Urinary bladder (tissue), 4 donors: ENCODE measurements at places on chromosomes 5 and 9.

GRCh38 chr5:110925398-110925797, 146.1 kb upstream of the TSLP start:
- DNase-seq: no peak

- DNase-seq: no peak
Measured at GRCh38 chr9:114643896-114644295, 13.7 kb downstream of the TEX53 start.

DNA sequence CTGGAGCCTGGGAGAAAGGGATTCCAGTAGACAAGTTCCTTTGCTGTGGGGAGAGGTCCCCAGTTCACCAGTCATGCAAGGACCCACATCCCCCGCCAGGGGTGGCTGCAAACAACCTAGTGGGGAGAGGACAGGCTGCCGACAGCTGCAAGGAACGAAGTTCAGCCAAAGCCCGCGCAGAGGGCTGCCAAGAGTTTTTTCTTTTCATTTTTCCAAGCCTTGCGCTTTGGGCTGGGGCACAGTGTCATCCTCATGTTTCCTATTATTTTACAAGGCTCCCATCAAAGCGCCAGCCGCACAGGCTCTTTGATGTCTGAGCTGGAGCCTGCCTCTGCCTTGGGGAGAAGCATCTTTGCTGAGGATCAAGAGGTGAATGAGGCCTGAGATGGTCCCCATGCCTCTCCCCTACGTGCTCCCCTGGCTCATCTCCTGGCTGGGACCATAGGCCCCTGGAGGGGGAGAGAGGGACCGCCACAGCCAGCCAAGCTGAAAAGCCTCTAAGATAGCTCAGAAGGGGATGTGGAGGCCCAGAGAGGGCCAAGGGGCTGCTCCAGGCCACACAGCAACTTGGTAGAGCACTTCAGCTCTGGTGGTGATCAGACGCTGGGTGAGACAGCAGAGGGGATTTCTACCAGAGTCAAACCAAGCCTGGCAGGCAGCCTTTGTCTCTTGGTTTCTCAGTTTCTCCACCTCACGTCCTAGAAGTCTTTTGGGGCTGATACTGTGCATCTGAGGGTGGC, 50.4 kb upstream of the SYNPO start:
- peak; percentile 71 for DNase-seq

DNA sequence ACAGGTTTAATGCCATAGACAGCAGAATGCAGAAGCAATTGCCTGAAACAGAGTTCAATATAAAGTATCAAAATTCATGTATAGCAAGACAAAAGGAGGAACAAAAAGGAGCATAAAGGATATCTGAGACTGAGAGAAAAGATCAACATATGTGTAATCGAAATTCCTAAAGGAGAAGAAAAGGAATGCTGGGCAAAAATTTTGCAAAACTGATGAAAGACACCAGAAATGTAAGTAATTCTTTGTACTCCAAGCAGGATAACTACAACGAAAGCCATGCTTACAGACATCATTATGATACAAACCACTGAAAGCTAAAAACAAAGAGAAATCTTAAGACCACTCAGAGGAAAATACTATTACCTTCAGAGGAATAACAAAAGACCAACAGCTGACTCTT, 72.8 kb upstream of the MTAP start:
- no peak for DNase-seq

GRCh38 chr5:14741801-14742440, 77.4 kb downstream of the OTULIN start:
- DNase-seq: no peak

DNA sequence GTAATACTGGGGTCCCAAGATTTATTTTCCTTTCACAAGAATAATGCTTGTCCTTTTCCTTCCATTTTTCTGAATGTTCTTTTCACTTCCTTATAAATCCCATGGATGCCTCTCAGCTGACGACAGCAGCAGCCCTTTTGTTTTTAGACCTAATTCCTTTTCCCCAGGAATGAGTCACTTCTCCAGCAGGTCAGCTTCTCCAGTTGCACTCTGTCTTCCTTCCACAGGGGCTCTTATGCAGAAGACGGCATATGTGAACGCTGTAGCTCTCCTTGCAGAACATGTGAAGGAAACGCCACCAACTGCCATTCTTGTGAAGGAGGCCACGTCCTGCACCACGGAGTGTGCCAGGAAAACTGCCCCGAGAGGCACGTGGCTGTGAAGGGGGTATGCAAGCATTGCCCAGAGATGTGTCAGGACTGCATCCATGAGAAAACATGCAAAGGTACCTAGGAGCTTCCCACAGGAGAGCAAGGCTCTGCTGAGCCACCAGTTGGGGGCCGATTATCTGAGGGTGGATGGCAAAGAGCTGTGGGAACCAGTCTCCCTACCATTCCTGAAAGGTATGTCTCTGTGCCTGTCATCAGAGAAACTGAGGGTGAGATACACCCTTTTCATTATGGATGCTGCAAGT, 72.9 kb downstream of the RFK start:
- no peak for DNase-seq

- no peak for DNase-seq
Measured at GRCh38 chr9:1959371-1959770, 55.8 kb upstream of the SMARCA2 start.

GRCh38 chr5:59608745-59609144, 284.8 kb downstream of the PDE4D start:
- no peak for DNase-seq

GRCh38 chr9:93592008-93592642, 15.7 kb downstream of the PHF2 start:
- DNase-seq: no peak

GRCh38 chr5:39714036-39714698, 289.4 kb upstream of the DAB2 start:
- peak; percentile 50 for DNase-seq

GRCh38 chr9:78011049-78011448, 20.6 kb downstream of the GNAQ start:
- DNase-seq: no peak

DNA sequence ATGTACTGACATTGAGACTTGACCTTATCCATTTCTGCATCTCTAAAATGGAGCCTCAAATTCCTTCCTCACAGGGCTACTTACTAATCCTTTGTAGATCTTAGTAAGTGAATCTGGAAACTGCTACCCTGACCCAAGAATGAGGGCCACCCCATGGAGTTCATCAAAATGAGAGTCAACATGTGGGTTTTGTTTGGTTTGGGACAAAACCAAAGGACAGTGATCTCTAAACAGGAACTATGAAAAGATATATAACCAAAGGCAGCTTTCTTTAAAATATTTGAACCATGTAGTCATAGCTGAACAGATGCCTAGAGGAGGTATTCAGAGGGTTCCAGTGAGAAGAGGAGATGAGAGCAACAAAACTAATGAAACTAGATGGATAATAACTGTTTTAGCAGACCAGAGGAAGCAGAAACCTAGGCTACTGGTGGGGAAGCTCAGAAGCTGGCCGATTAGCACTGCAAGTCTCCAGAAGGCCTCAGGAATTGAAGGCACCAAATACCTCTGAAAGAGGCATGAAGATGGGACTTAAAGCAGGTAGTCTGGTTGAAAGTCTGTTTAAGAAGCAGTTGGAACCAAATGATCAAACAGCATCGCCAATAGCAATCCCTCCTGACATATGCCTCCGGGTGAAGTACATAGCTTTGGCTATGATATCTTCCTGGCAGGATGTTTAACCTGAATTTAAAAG, 45.8 kb downstream of the THOC3 start:
- no peak for DNase-seq

DNA sequence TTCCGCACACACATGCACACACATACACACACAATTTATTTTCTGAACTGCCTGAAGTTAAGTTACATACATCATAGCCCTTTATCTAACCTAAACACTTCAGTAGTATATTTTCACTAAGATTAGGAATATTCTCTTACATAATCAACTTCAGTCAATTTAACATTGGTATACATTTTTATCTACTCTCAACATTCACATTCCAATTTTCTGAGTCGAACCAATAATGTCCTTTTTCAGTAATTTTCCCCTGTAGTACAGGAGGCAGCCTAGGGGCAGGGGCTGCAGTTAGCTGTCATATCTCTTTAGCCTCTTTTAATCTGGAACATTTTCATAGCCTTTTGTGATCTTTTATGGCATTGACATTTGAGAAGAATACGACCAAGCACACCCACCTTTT, 150.1 kb downstream of the DAB2IP start:
- DNase-seq: no peak

GRCh38 chr5:35956429-35956828, 18.0 kb upstream of the CAPSL start:
- DNase-seq: no peak

GRCh38 chr9:130932255-130933079, 6.6 kb downstream of the FIBCD1 start:
- DNase-seq: no peak

DNA sequence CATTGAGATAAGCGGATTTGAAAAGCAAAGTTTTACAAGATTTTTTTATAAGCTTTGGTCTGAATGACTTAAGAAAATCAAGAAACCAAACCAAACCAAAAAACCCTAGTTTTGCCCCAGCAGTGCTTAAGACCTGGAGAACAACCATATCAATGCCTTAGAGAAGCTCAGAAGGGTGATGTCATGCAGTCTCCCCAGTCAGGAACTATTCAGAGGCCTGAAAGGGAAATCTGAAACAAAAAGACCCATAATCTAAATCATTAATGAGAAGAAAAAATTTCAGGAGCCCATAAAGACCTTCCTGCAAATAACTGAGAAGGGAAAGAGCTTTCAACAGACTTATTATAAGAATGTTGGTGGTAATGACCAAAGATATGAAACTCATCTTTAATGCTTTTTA, 280.1 kb downstream of the MARCHF11 start:
- no peak for DNase-seq

- no peak for DNase-seq
Measured at GRCh38 chr5:172994405-172994804, 10.8 kb downstream of the ATP6V0E1 start.

GRCh38 chr5:25327172-25327571, 682.4 kb upstream of the CDH10 start:
- no peak for DNase-seq

DNA sequence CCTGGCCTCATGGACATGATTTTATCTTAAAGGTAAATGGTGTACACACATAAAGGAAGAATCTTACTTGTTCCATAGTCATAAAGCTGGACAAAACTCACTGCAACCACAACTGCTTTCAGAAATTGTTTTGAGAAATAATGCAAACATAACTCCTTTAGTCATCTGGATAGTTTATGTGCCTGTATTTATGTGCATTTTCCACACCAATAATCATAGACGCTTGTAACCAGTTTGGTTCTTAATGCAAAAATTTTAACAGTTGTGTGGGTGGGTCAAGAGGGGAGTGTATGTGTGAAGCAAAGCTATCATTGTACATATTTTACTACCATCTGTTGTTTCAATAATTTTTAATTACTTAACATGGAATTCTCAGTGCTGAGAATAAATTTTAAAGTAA, 80.1 kb downstream of the EFNA5 start:
- no peak for DNase-seq

GRCh38 chr5:115494570-115495289, 49.8 kb downstream of the FEM1C start:
- DNase-seq: no peak

- no peak for DNase-seq
Measured at GRCh38 chr9:114321759-114322158, 1.1 kb upstream of the ORM1 start.

DNA sequence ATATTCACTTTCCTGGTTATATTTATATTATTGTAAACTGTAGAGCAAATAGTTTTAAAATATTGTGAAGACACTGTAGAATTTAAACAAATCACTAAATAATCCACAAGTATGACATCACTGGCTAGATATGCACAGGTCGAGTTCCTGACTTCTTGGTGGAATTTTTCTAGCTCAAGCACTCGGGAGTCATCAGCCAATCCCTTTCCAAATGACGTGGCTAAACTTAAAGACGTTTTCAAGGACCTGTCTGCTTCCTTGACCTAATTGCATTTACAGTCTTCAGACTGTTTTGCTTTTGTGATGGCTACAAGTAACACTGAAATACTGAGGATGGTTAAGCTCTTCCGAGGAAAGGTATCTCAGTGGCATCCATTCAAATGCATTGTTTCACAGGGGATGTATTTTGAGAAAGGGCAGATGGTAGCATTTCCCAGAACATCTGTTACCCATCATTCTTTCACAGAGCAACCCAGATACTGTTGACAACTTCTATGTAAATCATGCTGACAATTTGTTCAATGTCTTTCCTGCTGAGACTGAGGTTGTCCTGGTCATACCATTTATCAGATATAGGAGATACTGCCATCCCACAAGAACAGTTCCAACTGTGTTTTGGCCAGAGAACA, 262.8 kb downstream of the CDH10 start:
- DNase-seq: no peak

GRCh38 chr5:140292212-140293036, 10.5 kb downstream of the PFDN1 start:
- DNase-seq: no peak

- no peak for DNase-seq
Measured at GRCh38 chr5:10921160-10921559, 160.1 kb upstream of the DAP start.

DNA sequence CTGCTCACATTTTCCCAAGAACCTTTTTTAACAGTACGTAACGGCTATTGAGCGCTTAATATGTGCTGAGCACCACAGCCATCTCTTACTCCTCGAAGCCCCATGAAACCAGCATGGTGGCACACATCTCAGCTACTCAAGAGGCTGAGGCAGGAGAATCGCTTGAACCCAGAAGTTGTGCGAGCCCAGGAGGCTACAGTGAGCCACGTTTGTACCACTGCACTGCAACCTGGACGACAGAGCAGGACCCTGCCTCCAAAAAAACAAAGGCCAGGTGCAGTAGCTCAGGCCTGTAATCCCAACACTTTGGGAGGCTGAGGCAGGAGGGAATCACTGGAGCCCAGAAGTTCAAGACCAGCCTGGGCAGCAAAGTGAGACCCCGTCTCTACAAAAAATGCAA, 28.2 kb downstream of the AQP7 start:
- DNase-seq: no peak

GRCh38 chr9:29213417-29214153, 1640.3 kb upstream of the C9orf72 start:
- no peak for DNase-seq

DNA sequence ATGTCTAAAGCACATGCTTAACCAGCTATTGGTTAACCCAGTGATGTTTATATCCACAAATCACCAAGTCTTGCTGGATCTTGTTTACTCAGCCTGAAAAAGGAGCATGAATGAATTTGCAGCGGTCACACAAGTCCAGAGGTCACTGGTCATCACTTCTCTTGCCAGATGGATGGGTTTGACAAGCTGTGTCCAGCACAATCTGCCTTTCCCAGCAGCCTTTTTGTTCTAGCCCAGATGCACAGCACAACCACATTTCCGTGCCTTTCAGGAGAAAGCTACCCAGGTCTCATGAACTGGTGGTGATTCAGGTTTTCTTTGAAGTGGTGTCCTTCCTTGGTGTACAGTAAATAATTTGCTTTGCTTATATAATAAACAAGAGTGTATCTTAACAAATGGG, 32.1 kb downstream of the TMEM252 start:
- DNase-seq: no peak

DNA sequence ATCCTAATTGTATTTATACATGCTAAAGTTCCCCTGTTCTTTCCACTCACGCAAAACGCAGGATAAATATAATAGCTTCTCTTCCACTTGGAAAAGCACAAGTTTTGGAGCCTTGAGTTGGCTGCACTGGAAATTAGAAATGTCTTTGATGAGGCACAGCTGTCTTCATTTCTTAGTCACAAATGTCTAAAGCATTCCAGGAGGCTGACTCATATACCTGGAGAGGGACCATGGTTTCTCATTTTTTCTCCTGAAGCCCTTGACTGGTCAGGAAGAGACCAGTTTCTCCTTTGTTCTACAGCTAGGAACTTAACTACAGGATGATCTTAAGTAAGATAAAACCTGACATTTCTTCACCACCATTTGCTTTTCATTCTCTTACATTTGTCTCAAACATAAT, 16.2 kb downstream of the MTX3 start:
- DNase-seq: no peak

- DNase-seq: no peak
Measured at GRCh38 chr5:35125746-35126145, 78.0 kb upstream of the AGXT2 start.
